Cardiac septum (tissue), 1 donor: ENCODE measurements at places on chromosomes 1 and 21. TPM values are rescaled to one million over a fixed set of nuclear protein-coding genes. Genes with fewer than 3 reads are reported as not detected.

Gene NBPF6
- total RNA-seq = not detected

Gene KCNJ9
- not detected for total RNA-seq

Gene SPRR2A
- total RNA-seq = not detected

Gene NR0B2
- 5.7 TPM for total RNA-seq

Gene CYYR1
- 13.8 TPM for total RNA-seq

Gene PFKL
- total RNA-seq = 60.3 TPM

Gene BROX
- total RNA-seq = 33.0 TPM

DNA sequence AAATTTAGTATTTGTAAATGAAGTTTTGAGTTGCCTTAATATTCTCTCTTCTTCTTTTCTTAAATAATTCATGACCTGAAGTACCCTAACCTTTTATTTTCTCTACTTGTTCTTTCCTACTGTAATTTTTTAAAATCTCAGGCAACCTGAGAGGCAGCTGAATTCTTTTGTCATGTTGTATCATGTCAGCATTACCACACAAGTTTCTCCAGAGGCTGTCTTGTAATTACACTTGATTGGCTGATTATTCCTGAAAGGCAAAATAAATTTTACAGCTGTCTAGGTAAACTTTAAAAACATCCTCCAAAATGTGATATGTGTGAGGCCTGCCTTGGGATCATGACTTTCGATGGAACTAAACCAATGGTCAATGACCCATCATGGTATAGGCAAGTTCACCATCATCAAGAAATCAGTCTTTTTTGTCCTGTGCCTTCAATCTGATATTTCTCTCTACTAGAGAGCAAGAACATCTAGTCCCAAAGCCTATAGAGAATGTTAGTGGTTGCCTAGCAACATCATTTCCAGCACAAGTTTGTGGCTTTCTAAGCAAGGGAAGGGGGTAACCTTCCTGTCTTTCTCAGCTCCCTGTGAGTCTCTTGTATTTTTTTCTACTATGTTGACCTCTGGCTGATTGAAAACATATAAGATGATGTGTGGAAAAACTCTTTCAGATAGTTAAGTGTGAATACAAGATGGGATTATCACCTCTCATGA lies 115.5 kb downstream of the GABPA start:
- no peak for DNase-seq

- DNase-seq = no peak
Observed at GRCh38 chr1:55428231-55428630, 213.1 kb upstream of the USP24 start.

- DNase-seq = no peak
Observed at GRCh38 chr1:100009458-100009857, 39.7 kb downstream of the SLC35A3 start.

DNA sequence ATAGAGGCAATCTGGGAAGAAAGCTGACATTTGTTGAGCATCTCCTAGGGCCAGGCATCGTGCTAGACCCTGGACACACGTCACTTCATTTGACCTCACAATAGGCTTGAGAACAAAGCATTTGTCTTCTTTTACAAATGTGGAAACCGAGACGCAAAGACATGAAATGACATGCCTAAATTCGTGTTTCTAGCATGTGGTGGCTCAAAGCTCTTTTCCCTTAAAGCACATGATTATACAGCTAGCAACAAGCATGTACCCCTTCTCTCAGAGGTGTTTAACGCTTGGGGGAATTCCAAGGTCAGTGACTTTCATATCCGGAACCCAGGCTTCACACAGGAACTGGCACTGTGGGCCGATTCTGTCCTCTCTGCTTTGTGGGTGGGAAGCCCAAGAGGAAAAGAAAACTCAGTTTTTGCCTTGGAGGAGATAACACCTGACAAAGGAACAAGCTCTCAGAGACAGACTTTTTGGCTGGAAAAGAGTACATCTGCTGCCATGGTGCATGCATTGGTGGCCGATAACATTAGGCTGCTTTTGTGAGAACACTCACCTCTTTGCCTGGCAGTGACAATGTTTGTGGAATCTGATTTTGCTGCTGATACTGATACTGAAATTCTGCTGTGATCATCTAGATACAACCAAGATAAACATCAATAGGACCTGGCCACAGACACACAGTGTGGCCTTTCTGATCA lies 15.4 kb upstream of the CD2 start:
- DNase-seq = no peak

DNA sequence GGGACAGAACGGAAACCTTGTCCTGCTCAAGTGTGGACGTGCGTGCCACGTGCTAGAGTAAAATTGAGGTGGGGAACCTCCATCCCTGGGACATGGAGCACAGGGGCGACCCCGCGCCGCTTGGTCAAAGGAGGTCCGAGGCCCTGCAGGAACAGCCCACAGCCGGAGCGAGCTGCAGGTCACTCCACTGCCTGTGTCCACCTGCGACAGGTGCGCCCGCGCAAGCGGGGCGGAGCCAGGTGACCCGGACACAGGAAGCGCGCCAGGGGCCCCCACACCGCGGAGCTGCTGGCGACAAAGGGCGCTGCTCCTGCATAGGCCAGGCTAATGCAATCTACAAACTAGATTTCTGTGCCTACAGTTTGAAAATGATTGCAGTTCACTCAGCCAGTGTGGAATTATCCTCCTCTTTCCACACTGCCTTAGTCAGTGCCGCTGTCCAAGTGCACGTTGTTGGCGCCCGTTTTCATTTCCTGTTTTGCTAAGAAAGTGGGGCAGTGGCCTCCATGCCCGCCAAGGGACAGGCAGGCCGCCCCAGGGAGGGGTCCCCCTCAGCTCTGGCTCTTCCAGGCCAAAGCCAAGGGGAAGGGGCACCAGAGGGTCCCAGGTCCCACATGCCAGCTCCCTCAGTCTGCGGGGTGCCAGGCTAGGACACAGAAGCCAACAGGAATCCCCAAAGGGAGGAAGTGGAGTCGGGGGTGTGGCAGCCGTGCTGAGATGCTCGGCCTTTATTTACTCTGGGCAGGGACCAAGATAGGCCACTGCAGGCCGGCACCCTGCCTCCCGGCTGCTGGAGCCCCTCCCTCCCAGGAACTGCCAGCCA lies 4.3 kb upstream of the NADK start:
- DNase-seq = peak; percentile 86

DNA sequence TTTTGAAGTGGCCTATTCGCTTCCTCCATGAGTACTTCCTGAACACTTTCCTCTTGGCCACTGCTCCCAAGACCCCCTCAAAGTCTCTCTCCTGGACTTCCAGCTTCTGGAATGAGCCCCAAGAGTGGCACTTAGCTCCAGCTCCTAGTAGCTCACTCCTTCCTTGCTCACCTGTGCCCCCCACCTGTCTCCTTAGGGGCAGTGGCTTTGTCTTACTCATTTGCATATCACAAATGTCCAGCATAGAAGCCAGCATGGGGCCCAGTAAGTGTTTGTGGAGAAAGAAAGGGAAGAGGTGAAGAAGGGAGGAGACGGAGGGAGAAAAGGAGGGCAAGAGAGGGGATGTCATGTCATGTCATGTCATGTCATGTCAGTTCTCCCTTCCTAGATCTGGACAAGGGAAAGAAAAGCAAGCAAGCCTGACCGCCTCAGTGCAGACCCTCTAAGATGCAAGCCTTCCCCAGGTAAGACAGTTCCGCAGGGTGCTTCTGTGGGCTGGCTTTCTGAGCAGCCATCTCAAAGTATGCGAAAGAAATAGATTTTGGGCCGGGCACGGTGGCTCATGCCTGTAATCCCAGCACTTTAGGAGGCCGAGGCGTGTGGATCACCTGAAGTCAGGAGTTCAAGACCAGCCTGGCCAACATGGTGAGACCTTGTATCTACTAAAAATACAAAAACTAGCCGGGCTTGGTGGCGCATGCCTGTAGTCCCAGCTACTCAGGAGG lies 6.9 kb upstream of the MX1 start:
- no peak for DNase-seq

DNA sequence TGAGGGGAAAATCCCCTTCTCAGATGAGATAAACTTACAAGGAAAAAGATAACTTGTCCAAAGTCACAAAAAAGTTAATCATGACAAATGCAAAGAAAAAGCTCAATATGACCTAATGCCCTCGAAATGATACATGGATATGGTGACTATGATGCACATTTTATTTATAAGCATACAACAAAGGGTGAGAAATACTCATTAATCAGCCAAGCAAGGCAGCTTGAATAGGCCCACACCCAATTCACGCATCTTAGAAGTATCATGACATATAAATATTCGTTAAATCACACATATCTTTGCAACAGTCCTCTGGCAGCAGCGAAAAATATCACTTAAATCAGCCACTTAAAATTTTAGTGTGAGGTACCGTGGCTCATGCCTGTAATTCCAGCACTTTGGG lies 21.7 kb downstream of the EPS15 start:
- no peak for DNase-seq

GRCh38 chr1:151892190-151892589 lies 17.1 kb downstream of the THEM4 start:
- DNase-seq = no peak

- no peak for DNase-seq
Observed at GRCh38 chr1:244920911-244921761, 56.8 kb upstream of the HNRNPU start.

GRCh38 chr1:230189824-230190223 lies 122.8 kb downstream of the GALNT2 start:
- no peak for DNase-seq

GRCh38 chr1:40919475-40920011 lies 57.4 kb upstream of the CITED4 start:
- no peak for DNase-seq

DNA sequence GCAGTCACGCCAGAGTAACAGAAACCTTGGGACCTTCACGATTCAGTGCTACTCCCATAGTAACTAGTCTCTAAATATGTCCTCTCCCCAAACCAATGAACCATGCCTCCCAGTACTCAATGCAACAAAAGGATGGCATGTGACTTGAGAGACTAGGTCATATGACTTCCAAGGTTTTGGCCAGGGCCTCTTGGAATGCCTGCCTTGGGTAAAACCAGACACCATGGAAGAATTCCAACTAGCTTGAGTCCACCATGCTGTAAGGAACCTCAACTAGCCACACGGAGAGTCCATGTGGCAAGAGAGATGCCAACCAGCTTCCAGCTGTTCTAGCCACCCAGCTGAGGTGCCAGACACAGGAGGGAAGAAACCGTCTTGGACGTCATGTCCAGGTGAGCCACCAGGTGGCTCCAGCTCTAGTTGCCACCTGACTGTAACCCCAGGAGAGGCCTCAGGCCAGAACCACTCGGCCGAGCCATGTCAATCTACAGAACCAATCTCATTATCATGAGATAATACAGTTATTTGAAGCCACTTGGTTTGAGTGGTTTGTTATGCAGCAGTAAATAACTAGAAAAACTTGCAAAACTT lies 115.0 kb downstream of the SYF2 start:
- no peak for DNase-seq

DNA sequence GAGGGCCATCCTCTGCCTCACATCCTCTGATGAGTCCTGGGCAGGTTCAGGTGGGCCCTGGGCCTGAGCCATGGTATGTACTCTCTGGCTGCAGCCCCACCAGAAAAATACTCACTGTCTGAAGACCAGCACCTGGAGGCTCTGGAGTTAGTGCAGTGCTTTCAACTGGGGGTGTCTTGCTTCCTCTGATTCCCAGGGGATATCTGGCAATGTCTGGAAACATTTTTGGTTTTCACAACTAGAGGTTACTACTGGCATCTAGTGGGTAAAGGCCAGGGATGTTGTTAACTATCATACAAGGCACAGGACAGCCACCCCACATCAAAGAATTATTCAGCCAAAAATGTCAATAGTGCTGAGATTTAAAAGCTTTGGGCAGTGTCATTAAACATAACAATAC lies 152.7 kb downstream of the HIVEP3 start:
- no peak for DNase-seq

GRCh38 chr1:45499415-45499769 lies 481 bp downstream of the CCDC163 start:
- no peak for DNase-seq

DNA sequence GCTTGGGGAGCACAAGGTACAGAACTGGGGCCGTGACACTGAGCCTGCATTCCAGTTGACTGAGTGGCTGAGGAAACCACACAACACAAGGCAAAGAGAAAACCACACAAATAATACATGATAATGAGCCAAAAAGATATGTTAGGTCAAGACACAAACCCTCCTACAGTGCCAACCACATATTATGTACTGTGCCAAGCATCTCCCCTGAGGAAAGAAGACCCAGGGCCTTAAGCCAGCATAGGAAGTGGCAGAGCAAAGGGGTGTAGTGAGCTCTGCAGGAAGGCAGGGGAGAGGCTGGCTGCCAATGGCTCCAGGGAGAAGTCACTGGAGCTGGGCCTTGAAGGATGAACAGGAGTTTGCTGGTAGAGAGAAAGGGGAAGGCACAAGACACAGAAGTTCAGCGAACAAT lies 28.2 kb downstream of the CTNNBIP1 start:
- DNase-seq = no peak

DNA sequence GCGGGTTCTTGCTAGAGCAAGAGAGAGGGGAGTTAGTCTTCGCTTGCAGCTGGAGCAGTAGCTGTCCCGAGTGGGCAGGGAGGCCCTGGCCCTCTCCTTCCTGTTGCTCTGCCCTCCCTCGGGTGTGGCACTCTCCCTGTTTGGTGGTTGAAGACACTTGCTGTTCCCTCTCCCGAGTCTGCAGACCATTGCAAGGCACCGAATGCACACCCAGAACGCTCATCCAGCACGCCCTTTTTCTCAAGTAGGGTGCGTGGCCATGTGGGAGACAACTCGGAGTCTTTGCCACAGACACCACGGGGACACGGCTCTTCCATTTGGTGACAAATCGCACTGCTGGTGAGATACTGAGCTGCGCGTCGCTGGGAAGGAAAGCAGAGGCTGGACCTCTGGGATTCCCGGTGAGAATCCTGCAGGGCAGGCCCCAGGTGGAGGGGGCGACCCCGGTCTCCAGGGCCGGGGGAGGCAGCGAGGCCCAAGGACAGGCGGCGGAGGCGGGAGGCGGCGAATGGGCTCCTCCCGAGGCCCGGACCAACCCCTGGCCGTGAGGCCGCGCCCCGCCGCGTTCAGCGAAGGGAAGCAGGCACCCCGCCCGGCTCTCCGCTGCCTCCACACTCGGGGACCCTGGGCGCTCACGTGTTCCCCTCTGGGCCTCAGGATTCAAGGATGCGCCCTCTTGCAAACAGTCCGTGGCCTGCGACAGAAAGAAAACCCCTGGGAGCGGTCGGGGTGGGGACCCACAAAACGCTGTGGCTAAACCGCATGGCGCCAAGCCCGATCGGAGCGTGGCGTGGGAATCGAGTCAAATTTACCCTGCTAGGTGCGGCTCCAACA lies 10.4 kb upstream of the TMEM200B start:
- no peak for DNase-seq

GRCh38 chr21:29378832-29379231 lies 80.1 kb downstream of the BACH1 start:
- DNase-seq = no peak

GRCh38 chr1:159214149-159214760 lies 9.6 kb downstream of the ACKR1 start:
- DNase-seq = no peak

- no peak for DNase-seq
Observed at GRCh38 chr1:34113362-34113761, 51.7 kb downstream of the CSMD2 start.
